ACHN (cell line): ENCODE measurements at places on chromosomes 1 and 21.

DNA sequence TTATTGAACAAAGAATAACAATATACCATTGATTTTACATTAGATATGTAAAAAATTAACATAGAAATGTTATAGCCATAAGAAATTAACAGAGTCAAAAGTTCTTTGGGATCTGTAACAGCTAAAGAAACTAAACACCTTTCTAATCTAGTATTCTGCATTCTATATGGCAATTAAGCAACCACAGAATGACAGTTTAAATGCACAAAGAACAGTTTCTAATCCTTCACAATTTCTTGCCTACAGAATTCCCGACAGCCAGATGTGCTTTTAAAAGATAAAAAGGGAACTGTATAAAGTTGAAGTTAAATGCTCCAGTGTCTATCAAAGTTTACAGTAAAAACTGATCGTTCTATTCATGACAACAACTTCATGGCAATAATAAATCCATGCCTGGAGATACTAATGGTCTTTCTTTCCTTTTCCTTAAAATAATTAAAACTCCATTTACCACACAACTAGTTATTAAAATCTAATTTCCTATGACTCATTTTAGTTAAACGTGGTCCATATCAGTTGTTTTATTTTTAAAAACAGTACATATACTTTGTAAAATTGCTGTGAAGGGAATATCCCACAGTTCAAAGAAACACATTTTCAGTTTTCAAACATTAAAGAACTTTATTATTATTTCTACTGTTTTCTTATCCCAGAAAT lies 110.2 kb downstream of the EIF4G3 start:
- no peak for DNase-seq

GRCh38 chr21:36985751-36986594 lies 19.5 kb upstream of the HLCS start:
- DNase-seq = no peak

DNA sequence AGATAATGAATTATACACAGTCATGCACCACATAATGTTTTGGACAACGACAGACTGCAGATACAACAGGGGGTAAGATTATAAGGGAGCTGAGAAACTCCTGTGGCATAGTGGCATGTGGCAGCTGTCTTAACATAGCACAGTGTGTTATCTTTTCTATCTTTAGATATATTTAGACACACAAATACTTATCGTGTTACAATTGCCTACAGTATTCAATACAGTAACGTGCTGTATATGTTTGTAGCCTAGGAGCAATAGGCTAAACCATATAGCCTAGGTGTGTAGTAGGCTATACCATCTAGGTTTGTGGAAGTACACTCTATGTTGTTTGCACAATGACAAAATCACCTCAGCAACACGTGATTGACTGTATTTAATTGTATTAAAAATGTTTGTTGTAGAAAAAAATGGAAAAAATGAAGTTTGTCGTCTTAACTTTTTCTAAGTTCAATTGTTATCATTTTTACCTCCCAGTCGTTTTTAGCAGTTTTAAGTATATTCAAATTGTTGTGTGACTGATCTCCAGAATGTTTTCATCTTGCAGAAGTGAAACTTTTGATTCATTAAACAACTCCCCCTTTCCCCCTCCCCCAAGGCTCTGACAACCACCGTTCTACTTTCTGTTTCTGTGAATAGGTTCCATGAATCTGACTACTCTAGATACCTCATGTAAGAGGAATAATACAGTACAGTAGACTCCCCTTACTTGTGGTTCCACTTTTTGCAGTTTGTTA lies 351.0 kb upstream of the B3GALT2 start:
- DNase-seq = no peak

- no peak for DNase-seq
Measured at GRCh38 chr1:203130358-203130985, 2.9 kb downstream of the ADORA1 start.

DNA sequence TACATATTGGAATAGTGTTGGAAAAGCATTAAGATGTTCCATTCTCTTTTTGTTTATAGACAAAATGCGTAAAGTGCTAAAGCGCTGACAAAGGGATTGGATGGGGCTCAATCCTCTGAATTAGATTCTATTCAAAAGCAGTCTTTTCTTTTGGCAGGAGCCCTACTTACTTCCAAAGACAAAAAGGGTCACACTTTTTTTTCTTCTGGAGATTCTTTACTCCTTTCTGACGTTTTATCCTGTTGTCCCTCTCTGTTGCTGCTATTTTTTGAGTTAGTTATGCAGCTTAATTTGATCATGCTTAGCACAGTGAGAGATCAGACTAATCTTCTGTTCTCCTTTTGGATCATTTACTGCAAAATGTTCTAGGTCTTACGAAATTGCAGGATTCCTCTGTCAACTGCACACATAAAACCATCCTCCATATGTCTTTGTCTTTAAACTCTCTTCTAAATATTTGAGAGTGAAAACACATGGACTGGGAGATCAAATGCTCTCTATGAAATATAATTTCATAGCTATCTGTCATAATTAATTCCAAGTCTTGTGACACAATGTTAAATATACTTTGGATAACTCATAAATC lies 656.4 kb upstream of the ADGRL2 start:
- no peak for DNase-seq
